T-cell (primary cell): ENCODE measurements at places on chromosomes 11 and 22. TPM values are rescaled to one million over a fixed set of nuclear protein-coding genes. Genes with fewer than 3 reads are reported as not detected.

The ASRGL1 gene
- 1.2 TPM for total RNA-seq

The DDTL gene
- 4.2 TPM for total RNA-seq

The FZD4 gene
- total RNA-seq, result not detected

The BTG4 gene
- total RNA-seq, result not detected

The PRPF19 gene
- total RNA-seq, result 103 TPM

The FOSL1 gene
- total RNA-seq, result 0.65 TPM

The APOA4 gene
- total RNA-seq, result not detected

The PES1 gene
- 66.2 TPM for total RNA-seq

The LRRC4C gene
- not detected for total RNA-seq

The CRYBB1 gene
- total RNA-seq, result not detected

The FAM181B gene
- not detected for total RNA-seq

The GAB2 gene
- 17.2 TPM for total RNA-seq
